C1 segment of cervical spinal cord (tissue), 14 donors: ENCODE measurements at places on chromosomes 16 and 17.

GRCh38 chr17:15453246-15453645 is 14.2 kb downstream of the CDRT4 start:
- DNase-seq: no peak

DNA sequence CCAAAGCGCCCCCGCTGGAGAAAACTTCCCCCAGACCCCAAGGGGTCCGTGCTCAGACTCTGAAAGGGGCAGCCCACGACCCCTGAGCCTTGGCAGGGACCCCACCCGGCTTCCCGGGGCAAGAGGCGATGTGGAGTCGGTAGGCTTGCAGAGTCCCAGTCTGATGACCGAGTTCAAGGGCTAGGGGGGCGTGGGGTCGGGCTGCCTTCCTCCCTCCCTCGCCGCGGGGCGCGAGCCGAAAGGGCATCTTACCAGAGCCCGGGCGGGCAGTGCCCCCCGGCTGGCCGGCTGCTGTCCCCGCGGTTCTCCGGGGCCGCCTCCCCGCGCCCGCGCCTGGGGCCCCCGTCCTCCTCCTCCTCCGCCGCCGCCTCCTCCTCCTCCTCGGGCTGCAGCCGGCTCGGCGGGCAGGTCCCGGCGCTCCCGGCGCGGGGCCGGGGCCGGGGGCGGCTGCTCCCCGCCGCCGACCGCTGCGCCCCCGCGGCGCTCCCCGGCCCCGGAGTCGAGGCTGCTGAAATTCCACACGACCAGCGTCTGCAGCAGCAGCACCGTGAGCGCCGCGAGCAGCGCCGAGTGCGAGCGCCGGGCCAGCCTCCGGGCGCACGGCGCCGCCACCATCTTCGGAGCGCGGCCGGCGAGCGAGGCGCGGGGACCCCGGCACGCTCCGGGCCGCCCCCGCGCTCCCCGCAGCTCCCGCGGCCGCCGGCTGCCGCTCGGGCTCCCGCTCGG is 415 bp downstream of the XYLT1 start:
- no peak for DNase-seq

- DNase-seq: no peak
These were observed 98.6 kb upstream of the RPL38 start for GRCh38 chr17:74104921-74105320.

- DNase-seq: no peak
These were observed 112.0 kb upstream of the CREBBP start for GRCh38 chr16:3992297-3993051.

DNA sequence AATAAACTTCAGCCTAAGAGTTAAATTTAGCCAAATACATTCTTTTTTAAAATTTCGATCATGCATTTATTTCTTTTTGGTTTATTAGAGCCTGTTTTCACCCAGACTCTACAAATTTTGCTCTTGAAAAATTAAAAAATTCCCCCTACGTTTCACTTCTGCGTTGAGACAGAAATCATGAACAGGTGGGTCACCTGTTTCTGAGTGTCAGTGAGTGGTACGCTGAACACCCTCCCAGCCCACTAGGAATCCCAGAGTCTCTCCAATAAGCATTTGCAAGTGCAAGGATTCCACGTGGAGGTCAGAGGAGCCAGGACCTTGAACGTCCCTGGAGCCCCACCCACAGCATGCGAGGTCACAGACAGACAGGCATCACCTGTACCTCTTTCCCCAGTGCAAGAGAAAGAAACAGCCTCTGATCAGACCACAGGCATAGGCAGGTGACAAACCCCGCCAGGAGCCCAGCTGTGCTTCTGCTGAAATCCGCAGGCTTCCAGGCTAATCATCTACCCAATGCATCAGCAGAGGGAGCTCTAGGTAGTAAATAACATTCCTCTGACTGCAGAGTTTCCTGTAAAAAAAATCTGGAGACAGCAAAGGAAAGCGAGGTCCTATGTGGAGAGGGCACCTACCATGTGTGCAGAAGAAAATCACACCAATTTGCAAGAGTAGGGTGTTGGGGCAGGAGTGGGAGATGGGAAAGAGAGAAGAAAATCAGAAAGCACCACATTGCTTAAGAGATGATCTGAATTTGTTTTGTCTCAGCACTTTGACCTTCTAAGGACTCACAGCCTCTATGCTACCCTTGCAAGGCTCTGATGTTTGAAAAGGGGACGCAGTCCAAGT is 5.9 kb upstream of the XYLT1 start:
- no peak for DNase-seq

GRCh38 chr17:66313995-66314659 is 11.7 kb downstream of the PRKCA start:
- DNase-seq: no peak

DNA sequence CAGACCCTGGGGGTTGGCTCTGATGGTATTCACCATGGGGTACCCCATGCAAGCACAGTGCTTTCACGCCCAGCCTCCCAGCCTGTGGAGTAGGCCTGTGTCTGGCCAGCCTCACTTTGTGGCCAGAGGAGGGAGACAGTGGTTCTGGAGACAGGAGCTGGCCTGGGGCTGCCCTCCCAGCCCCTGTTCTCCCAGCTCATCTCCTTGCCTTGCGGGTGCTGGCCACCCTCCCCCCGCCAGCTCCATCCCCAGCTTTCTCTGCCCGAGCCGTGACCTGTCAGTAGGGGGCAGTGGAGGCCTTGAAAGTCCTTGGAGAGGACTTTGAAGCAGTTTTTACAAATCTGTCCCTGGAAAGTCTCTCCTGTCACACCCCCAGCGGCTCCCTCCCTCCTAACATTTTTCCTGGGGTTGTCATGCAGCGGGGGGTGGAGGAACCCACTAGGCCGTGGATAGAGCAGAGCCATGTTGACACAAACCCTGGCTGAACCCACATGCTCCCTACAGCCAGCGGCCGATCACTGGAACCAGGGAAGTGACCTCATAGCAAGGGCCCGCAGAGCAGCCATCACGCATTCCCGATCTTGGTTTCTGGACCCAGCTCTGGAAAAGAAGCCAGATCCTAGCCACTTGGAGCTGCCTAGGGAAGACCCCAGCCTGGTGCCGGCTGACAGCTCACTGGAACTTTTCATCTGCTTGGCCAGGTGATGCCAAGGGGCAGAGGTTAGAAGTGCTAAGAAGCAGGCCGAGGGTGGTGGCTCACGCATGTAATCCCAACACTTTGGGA is 289.4 kb downstream of the SEC14L1 start:
- peak; percentile 73 for DNase-seq

DNA sequence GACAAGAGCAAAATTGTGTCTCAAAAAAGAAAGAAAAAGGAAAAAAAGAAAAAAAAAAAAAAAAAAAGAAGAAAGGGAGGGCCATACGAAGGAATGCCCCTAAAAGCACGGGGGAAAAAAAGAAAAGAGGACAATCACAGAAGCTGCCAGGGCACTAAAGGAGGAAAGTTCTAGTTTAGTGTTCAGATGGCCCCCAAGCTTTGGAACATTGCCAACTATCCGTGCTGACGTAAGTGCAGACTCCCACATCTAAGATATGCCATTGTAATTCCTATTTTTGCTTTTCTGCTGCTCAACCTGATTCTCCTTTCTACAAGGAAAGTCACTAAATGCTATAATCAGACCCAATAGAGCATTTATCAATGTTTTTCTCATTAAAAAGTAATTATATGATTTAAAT is 842.1 kb downstream of the KCNJ2 start:
- no peak for DNase-seq

DNA sequence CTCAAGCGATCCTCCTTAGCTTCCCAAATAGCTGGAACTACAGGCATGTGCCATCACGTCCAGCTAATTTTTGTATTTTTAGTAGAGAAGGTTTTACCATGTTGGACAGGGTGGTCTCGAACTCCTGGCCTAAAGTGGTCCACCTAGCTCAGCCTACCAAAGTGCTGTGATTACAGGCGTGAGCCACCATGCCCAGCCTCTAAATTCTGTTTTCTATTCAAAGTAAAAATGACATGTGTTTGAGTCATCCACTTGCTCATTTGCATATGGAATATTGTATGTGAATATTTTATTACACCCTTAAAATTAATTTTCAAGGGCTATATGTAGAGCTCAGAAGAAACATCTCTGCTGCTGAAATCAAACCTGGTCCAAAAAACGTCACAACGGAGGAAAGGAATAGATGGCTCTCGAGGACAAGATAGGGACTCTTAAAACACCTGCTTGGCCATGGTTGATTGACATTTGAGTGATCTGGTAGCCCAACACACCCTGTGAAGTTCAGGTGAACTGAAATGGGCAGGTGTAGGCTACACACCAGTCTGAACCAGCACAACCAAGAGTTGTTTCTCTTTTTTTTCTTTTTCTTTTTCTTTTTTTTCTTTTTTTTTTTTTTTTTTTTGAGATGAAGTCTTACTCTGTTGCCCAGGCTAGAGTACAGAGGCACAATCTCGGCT is 51.1 kb downstream of the SF3B3 start:
- no peak for DNase-seq

DNA sequence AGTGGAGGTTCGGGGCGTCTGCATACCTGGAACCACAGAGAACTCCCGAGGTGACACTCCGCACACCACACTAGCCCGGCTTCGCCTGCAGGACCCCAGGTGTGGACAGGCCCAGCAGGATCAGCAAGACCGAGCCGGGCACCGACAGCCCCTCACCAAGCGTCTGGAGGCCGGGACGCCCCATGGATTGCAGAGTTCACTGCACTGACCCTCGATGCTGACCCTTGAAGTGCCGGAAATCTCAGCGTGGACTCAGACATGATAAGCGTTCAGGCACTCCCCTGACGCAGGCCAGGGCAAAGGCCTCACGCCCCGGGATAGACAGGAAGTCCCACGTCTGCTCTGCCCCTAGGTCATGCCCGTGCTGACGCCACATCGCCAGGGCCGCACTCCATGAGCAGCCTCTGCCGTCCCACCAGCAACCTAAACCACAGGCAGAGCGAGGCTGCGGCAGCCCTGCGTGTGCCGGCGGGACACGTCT is 26.0 kb downstream of the ACSF3 start:
- DNase-seq: no peak

DNA sequence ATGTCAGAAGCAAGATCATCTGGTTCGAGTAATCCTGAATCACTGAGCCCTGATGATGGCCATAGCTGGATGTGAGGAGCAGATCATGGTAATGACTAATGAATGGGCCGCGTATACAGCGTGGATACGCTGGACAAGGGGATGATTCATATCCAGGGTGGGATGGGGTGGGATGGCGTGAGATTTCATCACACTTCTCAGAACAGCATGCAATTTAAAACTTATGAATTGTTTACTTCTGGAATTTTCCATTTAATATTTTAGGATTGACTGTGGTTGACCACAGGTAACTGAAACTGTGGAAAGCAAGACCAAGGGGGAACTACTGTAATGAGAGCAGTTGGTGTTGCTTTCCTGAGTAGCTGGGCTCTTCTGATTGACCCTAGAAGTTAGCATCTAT is 225.5 kb downstream of the STX8 start:
- no peak for DNase-seq

DNA sequence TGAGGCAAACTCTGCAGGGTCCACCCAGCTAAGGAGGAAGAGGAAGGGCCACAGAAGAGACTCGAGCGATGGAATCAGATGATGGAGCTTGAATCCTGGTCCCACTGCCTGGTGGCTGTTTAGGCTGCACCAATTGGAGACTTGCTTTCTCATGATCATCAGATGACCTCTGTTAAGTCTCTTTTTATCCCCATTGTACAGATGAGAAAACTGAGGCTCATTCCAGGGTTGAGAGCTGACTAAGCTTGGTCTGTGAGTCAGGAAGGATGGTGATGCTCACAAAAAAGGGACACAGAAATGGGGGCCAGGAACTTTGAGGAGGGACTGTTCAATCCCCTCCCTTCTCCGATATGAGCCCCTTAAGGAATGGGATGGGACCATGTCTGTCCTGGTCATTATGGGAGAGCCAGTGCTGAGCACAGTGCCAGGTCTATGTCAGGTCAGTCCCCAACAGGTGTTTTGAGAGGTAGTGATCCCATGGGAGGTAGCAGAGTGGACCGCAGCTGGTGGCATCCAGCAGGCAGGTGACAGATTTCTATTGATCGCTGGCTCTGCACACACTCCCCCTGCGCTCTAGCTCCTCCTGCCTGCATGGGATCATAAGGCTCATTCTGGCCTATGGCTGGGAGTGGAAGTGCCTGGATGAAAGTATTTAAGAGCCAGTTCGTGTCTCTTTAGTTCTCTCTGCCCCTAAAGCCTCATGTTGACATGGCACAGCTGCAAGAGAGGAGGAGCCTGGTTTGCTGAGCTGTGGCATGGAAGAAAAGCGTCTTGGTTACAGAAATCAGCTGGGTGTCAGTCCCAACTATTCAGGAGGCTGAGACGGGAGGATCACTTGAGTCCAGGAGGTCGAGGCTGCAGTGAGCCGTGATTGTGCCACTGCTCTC is 27.2 kb downstream of the SNX20 start:
- no peak for DNase-seq

GRCh38 chr16:8600144-8600775 is 9.9 kb upstream of the TMEM114 start:
- no peak for DNase-seq

GRCh38 chr16:77896415-77897128 is 108.2 kb downstream of the VAT1L start:
- no peak for DNase-seq

GRCh38 chr17:80889231-80890195 is 102.1 kb upstream of the CHMP6 start:
- no peak for DNase-seq

GRCh38 chr17:8701221-8701620 is 43.4 kb downstream of the CCDC42 start:
- no peak for DNase-seq

DNA sequence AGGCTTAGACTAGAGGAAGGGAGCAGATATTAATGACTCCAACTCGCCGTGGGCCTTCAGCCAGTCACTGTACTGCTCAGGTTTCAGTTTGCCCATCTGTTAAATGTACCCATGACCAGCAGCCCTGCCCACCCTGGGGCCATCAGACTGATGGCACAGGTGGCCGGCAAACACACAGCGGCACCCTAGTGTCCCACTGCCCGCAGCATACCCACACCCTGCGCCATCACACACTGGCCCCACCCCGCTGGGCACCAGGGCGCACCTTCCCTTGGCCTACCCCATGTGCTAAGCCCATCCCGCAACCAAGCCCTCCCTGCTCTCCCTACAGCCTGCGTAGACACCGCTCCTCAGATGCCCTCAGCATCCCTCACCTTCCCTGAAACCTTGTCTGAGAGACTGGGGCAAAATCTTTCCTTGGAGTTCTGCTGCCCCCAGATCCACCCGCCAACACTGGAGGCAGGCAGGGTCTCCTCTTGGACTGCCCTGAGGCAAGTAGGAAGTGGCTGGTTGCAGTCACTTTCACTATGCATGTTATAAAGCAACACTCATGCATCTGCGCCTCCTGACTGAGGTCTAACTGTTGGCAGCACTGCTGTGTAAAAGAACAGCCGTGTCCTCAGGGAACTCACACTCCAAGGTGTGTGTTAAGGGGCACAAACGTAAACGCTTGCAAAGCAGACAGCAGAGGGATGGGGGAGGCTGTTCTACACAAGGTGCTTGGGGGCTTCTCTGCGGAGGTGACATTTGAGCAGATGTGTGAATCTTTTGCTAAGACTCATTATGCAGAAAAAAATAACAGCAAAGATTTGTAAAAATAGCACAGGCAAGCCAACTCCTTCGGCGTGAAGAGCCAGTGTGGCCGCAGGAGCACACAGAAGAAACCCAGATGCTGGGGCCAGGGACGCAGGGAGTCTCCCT is 6.7 kb upstream of the BCAR1 start:
- no peak for DNase-seq

- DNase-seq: no peak
These were observed 47.8 kb downstream of the ERN1 start for GRCh38 chr17:64081802-64082799.

- DNase-seq: no peak
These were observed 233.1 kb upstream of the FOXF1 start for GRCh38 chr16:86277221-86277620.
